CD4-positive, alpha-beta T cell treated with Interleukin-10 for 1 hour (primary cell): ENCODE measurements at places on chromosomes 5 and 9.

- no peak for DNase-seq
Observed at GRCh38 chr5:80937584-80938356, 22.4 kb upstream of the RASGRF2 start.

DNA sequence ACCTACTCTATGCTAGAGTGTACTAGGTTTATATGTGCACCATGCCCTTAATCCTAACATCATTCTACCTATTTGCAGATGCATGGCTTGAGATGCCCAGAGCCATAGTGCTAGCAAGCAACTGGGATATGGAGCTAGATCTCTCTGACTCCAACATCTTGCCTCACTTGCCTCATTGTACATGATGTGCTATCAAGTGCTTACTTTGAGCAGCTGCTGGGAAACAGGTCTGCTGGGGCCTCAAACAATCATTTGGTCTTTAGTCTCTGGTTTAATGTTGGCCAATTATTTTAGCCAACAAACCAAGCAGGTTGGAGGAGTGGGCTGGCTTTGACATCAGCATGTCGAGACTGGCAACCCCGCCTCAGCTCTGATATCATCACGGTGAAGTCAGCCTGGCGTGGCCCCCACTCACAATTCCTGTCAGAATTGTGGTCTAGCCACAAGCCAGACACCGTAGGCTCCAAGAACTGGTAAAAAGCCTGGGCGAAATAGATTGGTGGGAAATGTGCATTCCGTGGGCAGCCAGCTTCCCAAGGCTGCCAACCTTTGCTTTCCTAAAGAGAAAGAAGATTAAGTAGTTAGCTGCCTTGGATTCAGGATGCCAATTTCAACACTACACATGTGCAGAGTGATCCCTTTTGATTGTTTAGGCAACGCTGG, 21.1 kb upstream of the GAS1 start:
- DNase-seq = no peak

DNA sequence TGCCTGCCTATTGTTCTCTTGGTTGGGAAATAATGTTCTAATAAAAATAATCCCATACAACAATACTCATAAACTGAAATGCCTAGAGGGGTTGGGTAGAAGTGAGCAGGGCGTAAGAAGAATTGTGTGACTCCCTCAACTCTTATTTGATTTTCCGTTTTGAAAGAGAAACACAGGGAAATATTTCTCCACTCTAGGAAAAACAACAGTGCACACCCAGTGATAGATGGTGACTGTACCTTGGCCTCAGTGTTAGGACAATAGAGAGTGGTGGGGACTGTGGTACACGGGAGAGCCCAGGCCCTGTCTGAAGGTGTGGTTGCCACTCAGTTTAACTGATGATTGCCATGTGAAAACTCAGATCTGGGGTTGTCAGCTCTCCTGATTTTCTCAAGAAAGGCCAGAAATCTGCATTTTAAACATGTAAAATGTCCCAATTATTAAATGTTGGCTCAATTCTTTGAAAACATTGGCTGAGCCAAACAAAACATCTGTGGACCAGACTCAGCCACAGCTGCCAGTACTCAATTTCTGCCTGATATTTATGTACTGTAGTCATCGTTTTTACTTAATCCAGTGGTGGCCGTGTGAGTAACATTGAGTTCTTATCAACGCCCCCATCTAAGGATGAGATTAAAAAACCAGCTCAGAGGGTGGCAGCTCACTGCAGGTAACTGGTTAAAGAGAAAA, 103.8 kb upstream of the ZNF618 start:
- no peak for DNase-seq

DNA sequence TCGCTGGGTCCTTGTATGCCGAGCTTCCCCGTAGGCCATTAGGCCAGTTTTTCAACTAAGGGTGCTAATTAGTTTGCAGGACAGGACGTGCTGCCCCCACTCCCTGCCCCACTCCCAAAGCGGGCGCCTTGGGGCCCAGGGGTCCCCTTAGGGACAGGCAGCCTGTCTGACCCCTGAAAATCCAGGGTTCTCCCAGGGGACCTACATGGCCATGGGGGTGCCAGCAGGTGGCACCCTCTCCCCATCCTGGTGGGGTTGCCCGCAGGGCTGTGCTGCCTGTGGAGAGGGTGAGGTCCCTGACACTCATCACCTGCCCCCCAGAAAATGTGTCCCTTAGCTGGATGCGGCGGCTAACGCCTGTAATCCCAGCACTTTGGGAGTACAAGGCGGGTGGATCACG, 8.5 kb upstream of the CCDC187 start:
- peak; percentile 46 for DNase-seq

GRCh38 chr9:88833946-88834345, 157.3 kb upstream of the S1PR3 start:
- DNase-seq = no peak
